ENCODE measurements at places on chromosomes 12 and 14.
A peak's percentile ranks its signal among the peaks of the same experiment; 100 is the strongest.

GRCh38 chr12:89225808-89226411, 126.4 kb downstream of the DUSP6 start:
- no peak for DNase-seq

DNA sequence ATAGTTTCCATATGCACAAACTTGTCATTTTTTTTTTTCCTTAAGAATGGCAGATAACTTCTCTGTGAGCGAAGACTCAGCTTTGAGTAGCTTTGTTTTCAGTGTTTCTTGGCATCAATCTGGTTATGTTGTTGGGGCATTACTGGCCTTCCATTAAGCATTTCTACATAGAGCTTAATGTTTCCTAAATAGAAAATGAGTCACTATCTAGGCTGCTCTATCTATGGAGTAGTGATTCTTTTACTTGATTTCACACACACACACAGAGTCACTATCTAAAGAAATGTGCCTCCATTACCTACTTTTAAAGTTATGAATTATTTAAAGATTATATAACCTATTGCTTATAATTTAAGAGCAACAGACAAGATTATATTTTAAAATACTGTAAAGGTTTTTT, 53.9 kb downstream of the TMEM260 start:
- DNase-seq = no peak

DNA sequence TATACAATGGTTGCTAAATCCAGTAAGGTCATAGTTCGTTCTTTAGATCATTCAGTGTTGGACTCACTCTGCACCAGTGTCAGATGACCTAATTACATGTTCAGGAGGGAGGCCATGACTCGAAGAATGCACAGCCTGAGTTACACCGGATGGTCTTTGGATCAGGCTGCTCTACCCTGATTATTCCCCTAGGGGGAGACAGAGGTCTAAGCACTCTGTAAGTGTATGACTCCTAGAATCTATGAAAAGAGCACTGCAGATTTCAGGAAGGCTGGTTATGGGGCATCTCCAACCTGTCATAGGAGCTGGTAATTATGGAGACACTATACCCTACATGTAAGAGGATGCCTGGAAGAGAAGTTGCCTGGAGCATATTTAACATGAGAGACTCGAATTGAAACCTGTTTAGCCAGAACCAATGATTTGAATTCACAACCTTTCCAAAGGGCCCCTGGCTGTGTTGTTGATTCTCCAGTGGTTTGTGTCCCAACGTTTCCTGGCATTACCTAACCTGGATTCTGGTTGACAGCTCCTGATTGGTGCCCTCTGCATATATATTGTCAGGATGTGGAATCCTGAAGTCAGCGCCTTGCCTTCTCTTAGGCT, at the start of gene MUCL1:
Gene MUCL1 (plus strand): TSS at position 584 of the 606 bp plus-strand sequence. CDS start 67 bp downstream, outside the sequence.
- DNase-seq = peak; percentile 59

- no peak for DNase-seq
Observed at GRCh38 chr14:93395231-93395630, 35.5 kb upstream of the UNC79 start.

DNA sequence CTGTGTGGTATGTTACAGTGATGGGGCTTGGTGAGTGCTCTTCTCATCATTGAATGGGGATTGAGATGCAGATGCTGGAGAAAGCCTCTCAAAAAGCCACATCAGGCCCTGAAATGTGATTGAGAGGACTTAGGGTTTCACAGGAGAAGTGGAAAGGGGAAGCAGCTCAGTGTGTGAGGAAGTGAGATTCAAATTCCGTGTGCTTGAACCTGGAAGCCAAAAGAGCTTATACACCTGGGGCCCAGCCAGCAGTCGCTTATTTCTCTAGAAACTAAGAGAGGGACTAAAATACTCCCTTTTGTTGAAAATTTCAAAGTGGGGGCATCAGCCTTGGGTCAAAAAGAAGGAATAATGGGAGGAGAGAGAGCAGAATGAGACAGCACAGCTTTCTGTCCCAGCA, 39.1 kb upstream of the GZMB start:
- no peak for DNase-seq

DNA sequence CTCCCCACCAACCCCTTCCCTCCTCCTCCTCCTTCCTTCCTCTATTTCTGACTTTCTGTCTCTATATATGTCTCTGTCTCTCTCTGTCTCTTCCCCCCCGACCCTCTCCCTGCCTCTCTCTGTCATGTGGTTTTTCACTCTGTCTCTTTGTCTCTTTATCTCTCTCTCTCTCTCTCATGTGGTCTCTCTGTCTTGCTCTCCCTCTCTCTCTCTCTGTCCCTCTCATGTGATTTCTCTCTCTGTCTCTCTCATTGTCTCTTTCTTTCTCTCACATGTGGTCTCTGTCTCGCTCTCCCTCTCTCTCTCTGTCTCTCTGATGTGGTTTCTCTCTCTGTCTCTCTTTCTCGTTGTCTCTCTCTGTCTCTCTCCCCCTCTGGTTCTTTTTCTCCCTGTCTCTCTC, 59.3 kb downstream of the PHETA1 start:
- DNase-seq = no peak

- no peak for DNase-seq
Observed at GRCh38 chr12:90611891-90612290, 343.1 kb downstream of the CCER1 start.

DNA sequence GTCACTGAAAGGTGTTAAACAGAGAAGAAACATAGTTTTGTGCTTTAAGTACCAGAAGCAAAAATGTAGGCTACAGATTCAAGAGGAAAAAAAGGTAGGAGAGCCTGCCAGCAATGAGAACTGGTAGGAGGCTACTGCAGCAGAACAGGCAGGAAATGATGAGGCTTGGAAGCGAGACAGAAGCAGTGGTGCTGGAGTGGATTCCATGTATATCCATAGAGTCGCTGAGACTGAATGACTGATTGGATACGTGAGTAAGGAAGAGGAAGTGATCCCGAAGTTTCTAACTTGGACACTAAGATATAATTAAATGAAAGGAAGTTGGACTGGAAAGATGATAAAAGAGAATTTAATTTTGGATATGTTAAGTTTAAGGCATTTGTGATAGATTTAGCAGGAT, 45.0 kb upstream of the CCDC91 start:
- DNase-seq = no peak

GRCh38 chr12:27109334-27110028, 27.1 kb upstream of the C12orf71 start:
- no peak for DNase-seq

- no peak for DNase-seq
Observed at GRCh38 chr14:102951034-102951433, 28.6 kb downstream of the AMN start.

- no peak for DNase-seq
Observed at GRCh38 chr12:9906873-9907272, 25.3 kb downstream of the CLEC2A start.

DNA sequence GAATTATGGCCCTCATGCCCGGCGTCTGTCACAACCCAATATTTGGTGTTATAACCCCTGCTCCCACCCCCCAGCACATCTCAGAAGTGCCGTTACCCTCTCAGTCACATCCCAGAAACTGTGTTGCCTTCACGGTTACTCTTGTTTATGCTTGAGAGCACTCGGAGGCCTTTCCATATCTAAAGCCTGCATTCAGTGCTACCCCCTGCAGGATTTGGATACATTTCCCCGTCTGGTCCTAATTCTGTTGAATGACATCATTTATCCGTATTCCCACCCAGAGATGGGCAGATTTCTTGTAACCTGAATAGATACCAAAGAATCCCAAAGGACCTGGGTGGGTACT, 19.1 kb upstream of the FOS start:
- DNase-seq = no peak

- no peak for DNase-seq
Observed at GRCh38 chr12:57330992-57331391, 80.0 kb upstream of the STAC3 start.
